ENCODE measurements at places on chromosomes 12 and 14. TPM values are rescaled to one million over a fixed set of nuclear protein-coding genes. Genes with fewer than 3 reads are reported as not detected.
A peak's percentile ranks its signal among the peaks of the same experiment; 100 is the strongest.

DNA sequence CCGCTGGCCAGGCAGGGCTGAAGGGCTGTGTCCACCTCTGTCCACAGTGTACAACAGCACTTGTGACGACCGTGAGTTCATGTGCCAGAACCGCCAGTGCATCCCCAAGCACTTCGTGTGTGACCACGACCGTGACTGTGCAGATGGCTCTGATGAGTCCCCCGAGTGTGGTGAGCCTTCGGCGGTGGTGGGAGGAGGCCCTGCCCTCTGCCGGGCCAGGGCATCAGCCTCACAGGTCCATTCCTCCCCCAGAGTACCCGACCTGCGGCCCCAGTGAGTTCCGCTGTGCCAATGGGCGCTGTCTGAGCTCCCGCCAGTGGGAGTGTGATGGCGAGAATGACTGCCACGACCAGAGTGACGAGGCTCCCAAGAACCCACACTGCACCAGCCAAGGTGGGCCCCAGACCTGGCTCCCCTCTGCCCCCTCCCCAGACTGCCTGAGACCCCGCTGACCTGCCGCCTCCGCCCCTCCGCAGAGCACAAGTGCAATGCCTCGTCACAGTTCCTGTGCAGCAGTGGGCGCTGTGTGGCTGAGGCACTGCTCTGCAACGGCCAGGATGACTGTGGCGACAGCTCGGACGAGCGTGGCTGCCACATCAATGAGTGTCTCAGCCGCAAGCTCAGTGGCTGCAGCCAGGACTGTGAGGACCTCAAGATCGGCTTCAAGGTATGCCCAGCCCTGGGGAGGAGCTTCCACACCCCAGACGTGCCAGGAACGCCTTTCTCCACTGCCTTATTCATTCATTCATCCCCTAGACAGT, 20.8 kb upstream of the NXPH4 start:
- DNase-seq = peak; percentile 54

- no peak for DNase-seq
Observed at GRCh38 chr12:52771088-52771487, 6.1 kb downstream of the KRT76 start.

DNA sequence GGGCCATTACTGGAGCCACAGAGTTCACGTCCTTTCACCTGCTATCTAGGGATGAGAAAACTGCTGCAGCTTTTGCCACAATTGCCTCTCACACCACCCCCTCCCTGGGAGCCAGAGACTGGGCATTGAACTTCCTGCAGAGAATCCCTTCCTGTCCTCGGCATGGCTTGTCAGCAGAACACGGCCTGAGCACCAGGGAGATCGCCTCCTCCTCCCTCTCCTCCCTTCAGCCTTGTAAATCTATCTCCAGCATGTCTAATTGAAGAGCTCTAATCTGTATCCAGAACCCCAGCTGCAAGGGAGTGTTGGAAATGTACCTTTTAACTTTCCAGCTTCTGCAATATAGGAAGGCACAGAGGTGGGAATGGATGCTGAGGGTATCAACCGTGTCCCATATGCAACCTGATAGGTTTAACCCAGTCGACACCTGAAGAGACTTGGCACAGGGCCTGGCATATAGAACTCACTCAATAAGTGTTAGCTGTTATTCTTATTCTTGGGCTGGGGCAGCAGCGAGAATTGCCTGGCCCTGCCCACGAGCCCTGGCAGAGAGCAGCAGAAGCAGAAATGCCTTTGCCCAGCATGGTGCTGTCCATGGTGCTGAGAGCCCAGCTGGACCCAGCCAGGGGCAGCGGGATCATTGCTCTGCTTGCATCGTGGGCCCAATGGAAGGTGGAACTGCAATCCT, 26.8 kb downstream of the TMEM63C start:
- DNase-seq = peak; percentile 37

DNA sequence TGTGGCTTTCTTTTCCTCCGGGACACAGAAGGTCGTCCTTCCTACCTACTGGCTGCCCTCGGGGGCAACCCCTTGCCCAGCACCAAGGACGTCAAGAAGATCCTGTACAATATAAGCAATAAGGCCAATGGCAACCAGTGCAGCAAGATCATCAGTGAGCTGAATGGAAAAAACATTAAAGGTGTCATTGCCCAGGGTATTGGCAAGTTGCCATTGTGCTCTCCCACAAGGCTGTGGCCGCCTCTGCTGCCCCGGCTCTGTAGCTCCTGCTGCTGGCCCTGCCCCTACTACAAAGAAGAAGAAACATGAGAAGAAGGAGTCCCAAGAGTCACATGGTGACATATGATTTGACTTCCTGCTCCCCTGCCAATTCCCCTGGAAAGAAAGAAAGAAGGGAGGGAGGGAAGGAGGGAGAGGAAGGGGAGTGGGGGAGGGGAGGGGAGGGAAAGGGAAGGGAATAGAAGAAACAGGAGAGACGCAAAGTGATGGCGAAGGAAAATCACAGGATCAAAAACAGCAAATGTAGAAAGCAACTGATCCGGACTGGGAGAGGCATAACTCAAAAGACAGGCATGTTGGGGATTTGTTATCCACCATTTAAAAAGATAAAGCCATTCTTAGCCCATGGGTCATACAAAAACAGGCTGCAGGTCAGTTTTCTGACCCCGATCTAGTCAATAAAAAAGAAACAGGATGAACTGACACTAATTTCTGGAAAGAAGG, 61.3 kb upstream of the RESF1 start:
- DNase-seq = no peak

- no peak for DNase-seq
Observed at GRCh38 chr12:33192226-33192625, 247.4 kb downstream of the SYT10 start.

GRCh38 chr12:75970310-75970709, 61.3 kb downstream of the PHLDA1 start:
- no peak for DNase-seq

DNA sequence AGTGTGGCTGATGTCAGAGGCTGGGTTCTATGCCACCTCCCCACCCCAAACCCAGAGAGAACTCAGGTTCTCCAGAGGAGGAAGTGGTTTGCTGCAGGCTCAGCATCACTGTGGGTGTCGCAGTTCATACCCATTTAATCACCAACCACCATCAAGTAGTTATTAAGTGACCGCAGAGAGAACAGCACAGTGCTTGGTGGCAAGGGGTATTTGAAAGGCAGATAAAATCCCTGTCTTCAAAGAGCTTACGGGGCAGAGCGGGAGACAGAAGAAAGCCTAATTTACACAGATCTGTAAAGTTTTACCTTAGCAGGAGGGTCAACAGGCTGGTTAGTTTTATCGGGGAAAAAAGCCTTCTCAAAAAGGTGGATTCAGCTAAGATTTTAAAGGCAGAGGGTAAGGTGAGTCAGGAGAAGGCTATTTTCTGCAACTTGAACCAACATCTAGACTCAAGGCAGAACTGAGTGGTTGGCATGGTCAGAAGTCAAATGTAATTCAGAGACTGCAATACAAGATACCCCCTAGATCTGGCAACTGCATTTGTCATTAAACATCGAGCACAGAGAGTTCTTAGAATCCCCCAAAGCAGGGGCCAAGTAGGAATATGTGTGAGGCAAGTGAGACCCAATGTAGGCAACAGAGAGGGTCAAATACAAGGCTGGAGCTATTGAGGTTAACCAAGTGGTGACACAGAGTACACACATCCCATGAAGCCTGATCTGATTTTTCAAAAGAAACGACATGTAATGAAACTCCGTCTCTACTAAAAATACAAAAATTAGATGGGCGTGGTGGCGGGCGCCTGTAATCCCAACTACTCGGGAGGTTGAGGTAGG, 13.2 kb downstream of the PXN start:
- no peak for DNase-seq

GRCh38 chr12:55847603-55848291, 5.0 kb upstream of the MMP19 start:
- DNase-seq = no peak

DNA sequence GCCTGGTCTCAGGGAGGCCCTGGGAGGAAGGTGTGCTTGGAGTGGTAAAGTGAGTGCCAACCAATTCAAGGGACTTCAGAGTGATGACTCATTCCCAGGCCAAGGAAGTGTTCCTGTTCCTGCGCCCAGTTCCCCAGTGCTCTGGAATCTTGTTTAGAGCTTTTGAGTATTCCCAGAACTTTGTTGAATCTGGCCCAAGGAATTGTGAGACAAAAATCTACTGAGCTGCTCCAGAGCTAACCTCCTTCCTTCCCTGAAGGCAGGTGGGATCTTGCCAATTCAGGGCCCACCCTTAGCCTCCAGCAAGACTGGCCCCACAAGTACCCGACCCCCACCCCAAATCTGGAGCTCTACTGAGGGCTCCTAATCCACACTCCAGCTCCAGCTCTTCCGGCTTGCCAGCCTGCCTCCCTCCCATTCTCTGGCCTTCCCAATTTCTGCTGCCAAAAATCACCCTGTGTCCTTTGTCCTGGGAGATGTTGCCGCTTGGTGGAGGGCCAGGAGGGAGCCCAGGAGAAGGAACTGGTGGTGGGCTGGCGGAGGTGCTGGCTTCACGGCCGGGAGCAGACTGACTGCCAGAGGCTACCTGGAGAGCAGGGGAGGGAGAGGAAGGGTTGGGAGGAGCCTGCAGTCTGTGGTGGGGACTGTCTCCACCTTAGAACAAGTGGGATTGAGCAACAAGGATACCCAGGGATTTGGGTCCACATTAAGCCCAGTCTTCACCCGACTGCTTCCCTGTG, 2.0 kb upstream of the ATN1 start:
- peak; percentile 86 for DNase-seq

DNA sequence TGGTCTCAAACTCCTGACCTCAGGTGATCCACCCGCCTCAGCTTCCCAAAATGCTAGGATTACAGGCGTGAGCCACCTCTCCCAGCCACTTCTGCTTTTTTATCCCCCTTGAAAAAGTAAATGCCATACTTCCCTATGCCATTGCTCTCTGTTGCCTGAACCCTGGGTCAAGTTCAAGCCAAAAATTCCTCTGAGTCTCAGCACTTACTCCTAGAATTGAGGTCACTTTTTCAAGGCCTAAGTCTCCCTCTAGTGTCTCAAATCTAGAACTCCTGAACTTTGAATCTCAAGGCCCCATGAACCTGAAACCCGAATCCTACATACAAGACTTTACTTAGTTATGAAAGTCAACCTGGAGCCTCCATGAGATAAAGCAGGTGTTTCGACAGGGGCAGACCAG, 1.4 kb upstream of the APOBEC1 start:
- no peak for DNase-seq

DNA sequence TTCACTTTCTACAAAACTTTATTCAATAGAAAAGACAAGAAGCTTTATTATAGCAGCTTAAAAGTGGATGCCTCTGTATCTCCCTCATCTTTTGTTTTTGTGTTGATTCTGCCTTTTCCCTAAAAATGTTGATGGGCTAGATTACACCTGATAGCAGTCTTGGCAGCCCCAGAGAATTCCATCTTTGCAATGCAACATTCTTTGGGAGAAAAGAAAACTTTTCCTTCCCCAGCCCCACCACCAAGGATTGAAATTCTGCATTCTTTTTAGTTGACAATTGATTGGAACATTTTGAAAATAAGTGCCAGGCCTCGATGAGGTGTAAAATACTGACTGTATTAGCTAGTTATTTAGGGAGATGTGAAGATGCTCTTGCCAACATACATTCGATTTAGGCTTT, 306.8 kb upstream of the G2E3 start:
- DNase-seq = no peak

GRCh38 chr12:5384015-5384414, 47.9 kb upstream of the NTF3 start:
- no peak for DNase-seq

DNA sequence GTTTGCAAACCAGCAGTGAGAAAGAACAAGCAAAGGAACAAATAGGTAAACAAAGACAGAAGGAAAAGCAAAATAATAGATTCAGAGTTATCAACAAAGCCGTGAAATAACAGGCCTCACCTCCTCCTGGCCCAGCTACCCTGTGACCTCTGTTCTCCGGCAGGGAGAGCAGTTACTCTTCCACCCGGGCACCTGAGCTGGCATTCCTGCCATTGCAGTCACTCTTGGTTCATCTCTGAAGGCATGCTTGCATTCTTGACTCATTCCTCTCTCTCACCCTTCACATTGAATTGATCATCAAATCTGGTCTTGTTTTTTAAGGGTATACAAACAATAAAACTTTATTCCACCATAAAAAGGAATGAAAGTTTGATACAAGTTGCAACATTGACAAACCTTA, 95.1 kb downstream of the TTC8 start:
- DNase-seq = no peak

GRCh38 chr14:93006567-93007051, 83.7 kb downstream of the CHGA start:
- DNase-seq = no peak

DNA sequence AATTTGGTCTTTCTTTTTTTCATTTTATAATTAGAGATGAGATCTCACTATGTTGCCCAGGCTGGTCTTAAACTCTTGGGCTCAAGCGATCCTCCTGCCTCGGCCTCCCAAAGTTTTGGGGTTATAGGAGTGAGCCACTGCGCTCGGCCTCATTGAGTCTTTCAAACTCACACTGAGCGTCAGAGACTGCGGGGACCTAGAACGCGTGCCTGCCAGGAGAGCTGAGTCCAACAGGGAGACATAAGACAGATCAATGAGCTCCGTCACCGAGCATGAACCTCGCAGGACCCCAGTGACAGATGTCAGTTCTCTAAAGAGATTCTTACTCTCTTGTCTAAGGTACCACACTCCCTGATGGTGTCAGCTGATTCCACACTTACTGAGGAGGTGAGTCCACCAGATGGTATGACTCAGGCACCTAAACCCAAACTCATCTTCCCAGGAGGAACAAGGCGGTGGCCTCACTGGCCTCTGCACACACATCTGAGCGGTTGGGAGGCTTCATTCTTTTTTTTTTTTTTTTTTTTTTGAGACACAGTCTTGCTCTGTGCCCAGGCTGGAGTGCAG, 58.9 kb downstream of the CCDC88C start:
- DNase-seq = no peak

DNA sequence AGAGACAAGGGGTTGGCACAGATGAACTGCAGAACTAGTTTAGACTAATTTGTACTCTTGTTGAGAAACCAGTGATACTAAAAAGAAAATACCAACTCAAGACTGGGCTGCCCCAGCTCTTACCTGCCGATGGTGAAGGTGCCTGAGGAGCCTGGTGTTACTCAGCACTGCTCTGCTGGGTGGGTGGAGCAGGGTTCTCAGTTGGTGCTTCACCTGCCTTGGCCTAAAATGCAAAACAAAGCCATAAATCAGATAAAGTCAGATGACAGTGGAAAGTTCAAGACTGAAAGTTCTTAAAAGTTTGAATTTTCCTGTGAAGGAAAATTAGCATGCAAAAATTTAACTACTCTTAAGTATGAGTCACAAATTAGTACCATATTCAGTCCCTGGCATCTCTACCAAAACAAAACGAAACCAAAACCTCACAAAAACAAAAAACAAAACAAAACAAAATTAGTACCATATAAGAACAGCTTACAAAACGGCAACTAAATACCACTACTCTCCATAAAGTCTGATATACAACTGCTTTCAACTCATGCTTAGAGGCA, 21.9 kb downstream of the YBX3 start:
- no peak for DNase-seq

- DNase-seq = no peak
Observed at GRCh38 chr12:93055221-93055620, 126.1 kb upstream of the EEA1 start.

SLC7A7 gene
- 2.2 TPM for total RNA-seq

KRT78 gene
- not detected for total RNA-seq

CERS5 gene
- 93.8 TPM for total RNA-seq

STAB2 gene
- not detected for total RNA-seq

NFE2 gene
- 1.3 TPM for total RNA-seq

CYP27B1 gene
- total RNA-seq = 1.2 TPM

LRIG3 gene
- 48.6 TPM for total RNA-seq

OAS2 gene
- 3.4 TPM for total RNA-seq

FNTB gene
- 17.7 TPM for total RNA-seq

SCNN1A gene
- not detected for total RNA-seq

SERPINA10 gene
- not detected for total RNA-seq

E2F7 gene
- 9.3 TPM for total RNA-seq
